ENCODE measurements at places on chromosomes 1 and 21.

- DNase-seq, result no peak
These were observed 21.4 kb upstream of the LRRN2 start for GRCh38 chr1:204706838-204707509.

- no peak for DNase-seq
These were observed 246.1 kb downstream of the SLC45A1 start for GRCh38 chr1:8563944-8564537.

- peak; percentile 26 for DNase-seq
These were observed 12.1 kb downstream of the RGS18 start for GRCh38 chr1:192170196-192170984.

DNA sequence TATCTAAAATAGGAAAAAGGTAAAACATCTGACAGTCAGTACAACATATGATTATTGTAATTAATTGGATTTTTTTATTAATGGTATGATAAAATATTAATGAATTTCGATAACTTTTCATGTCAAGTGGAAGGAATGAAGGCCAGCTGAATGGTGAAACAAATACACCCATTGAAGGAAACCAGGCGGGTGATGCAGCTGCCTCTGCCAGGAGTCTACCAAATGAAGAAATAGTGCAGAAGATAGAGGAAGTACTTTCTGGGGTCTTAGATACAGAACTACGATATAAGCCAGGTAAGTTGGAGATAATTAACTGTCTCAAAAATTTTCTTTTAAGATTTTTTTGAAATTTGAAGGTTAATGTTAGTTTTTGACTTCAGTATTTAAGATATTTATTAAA lies 3.2 kb downstream of the SON start:
- no peak for DNase-seq

- peak; percentile 74 for DNase-seq
These were observed 14.0 kb downstream of the NAV1 start for GRCh38 chr1:201552941-201553351.

DNA sequence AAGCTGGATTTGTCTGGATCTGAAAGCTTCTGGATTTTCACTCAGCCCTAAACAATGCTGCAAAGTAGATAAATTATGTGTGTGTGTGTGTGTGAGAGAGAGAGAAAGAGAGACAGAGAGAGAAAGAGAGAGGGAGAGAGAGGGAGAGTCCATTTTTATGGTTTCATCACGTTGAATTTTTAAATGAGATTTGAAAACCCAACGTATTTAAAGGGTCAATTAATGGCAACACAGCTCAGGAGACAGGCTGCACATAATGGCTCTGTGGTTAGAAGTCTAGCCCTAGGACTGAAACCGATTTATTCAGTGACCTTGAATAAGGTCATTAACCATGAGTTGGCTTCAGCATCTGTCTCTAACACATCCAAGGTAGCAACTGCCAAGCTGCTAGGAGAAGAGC lies 35.3 kb upstream of the FMN2 start:
- no peak for DNase-seq

GRCh38 chr1:34140011-34140676 lies 24.9 kb downstream of the CSMD2 start:
- no peak for DNase-seq

DNA sequence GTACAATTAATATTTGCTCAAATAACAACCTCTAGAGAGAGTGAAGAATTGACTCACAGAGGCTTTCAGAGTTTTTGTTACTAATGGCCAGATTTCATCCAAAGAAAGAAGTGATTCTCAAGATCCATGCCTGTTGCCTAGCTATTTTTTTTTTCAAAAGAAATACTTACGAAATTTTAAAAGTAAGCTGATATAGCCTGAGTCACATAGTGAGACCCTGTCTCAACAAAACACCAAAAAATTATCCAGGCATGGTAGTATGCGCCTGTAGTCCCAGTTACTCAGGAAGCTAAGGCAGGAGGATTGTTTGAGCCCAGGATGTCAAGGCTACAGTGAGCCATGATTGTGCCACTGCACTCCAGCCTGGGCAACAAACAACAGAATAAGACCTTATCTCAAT lies 14.6 kb downstream of the PALMD start:
- no peak for DNase-seq

GRCh38 chr1:231632119-231632518 lies 5.5 kb downstream of the DISC1 start:
- DNase-seq, result no peak

Data from mesenchymal stem cell (in vitro differentiated cells and primary cell).